ENCODE measurements at places on chromosomes 3 and 15. TPM values are rescaled to one million over a fixed set of nuclear protein-coding genes. Genes with fewer than 3 reads are reported as not detected.
A peak's percentile ranks its signal among the peaks of the same experiment; 100 is the strongest.

DNA sequence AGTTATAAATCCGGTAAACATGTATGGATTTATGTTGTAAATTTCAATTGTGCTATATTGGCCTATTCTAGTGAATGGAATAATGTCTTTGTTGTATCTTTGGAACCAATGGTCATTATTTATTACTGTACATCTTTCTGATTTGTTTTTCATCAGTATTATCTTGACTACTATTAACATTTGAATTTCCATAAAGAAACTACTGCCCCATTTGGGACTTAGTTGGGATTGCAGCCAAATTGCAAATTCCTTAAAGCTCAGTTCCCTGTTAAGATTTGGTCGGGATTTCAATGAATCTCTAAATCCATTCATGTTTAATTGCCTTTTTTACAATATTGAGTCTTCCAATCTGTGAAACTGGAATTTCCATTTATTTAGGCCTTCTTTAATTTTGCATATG, 822.4 kb upstream of the CADM2 start:
- H3K36me3 ChIP-seq = no peaks in the 10 kb centered on the region
- no peak overlapping the region for H3K27ac ChIP-seq
- H3K4me1 ChIP-seq = no peaks in the 10 kb centered on the region
- DNase-seq = no peak
- no peak overlapping the region for H3K4me3 ChIP-seq

- H3K27me3 ChIP-seq = no peaks in the 10 kb centered on the region
- no peaks in the 10 kb centered on the region for H3K36me3 ChIP-seq
- H3K4me3 ChIP-seq = no peak overlapping the region
- peak; percentile 3 for DNase-seq
Observed at GRCh38 chr3:187520027-187520945, 149.9 kb downstream of the SST start.

DNA sequence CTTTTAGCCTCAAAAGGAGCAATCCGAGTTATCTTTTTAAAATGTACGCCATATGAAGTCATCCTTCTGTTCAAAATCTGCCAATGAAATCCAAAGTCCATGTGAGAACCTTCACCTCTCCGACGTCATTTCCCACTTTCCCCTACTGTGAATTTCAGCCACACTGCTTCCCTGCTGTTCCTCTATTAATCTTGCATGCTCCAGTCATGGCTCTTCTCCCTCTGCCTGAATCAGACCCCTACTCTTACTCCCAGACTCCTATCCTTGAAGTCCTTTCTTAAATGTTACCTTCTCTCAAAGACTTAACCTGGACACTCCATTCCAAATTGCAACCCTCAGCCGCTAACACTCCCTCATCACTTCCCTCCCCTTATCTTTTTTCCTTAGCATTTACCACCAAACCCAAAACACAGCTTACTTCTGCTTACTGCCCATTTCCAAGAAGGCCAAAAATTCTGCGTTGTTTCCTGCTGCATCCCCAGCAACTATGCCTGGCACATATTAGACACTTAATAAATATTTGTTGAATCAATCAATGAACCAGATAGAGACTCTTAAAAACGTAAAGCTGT, 1.2 kb downstream of the NKIRAS1 start:
- DNase-seq = peak; percentile 54
- H3K36me3 ChIP-seq = peaks cover 33% of the 10 kb centered on the region
- no peaks in the 10 kb centered on the region for H3K27me3 ChIP-seq
- H3K4me1 ChIP-seq = peaks cover 42% of the 10 kb centered on the region

- no peaks in the 10 kb centered on the region for H3K27me3 ChIP-seq
- DNase-seq = no peak
- no peak overlapping the region for H3K27ac ChIP-seq
- H3K4me3 ChIP-seq = no peak overlapping the region
- H3K4me1 ChIP-seq = peaks cover 26% of the 10 kb centered on the region
Observed at GRCh38 chr15:101436526-101436925, 53.0 kb downstream of the PCSK6 start.

GRCh38 chr15:100093211-100094126, 248.3 kb downstream of the ADAMTS17 start:
- H3K36me3 ChIP-seq = no peaks in the 10 kb centered on the region
- H3K4me3 ChIP-seq = no peak overlapping the region
- no peak overlapping the region for H3K27ac ChIP-seq
- no peaks in the 10 kb centered on the region for H3K27me3 ChIP-seq
- DNase-seq = no peak

- H3K27ac ChIP-seq = no peak overlapping the region
- DNase-seq = no peak
- H3K27me3 ChIP-seq = no peaks in the 10 kb centered on the region
- H3K4me1 ChIP-seq = no peaks in the 10 kb centered on the region
- H3K4me3 ChIP-seq = no peak overlapping the region
Observed at GRCh38 chr3:85251766-85252165, 293.0 kb downstream of the CADM2 start.

DNA sequence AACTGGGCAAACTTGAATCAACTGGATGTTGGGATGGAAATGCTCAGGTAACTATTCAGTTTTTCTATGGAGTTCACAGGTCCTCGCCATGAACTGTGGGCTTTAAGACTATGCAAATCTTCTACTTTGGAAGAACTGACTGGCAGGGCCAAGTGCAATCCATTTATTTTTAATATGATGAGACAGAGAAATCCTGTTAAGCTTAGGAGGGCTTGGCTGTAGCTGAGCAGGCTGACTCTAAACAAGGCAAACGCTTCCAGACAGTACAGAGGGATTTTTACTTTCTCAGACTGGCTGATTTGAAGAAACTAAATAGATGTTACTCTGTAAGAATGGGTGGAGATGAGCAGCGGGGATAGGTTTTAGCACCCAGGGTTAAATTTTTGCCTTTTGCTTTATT, 194.2 kb upstream of the ICE2 start:
- H3K4me1 ChIP-seq = peaks cover 14% of the 10 kb centered on the region
- no peak for DNase-seq
- no peak overlapping the region for H3K27ac ChIP-seq
- H3K36me3 ChIP-seq = no peaks in the 10 kb centered on the region
- H3K27me3 ChIP-seq = no peaks in the 10 kb centered on the region
- no peak overlapping the region for H3K4me3 ChIP-seq

GRCh38 chr3:123449102-123449996, 459 bp upstream of the ADCY5 start:
- H3K27ac ChIP-seq = peak overlapping the region; percentile 55
- H3K36me3 ChIP-seq = no peaks in the 10 kb centered on the region
- peaks cover 39% of the 10 kb centered on the region for H3K4me1 ChIP-seq

- H3K27ac ChIP-seq = peak overlapping the region; percentile 8
- no peaks in the 10 kb centered on the region for H3K27me3 ChIP-seq
- H3K4me3 ChIP-seq = no peak overlapping the region
- no peaks in the 10 kb centered on the region for H3K36me3 ChIP-seq
- DNase-seq = peak; percentile 79
- peaks cover 17% of the 10 kb centered on the region for H3K4me1 ChIP-seq
Observed at GRCh38 chr3:81716870-81717509, 44.5 kb downstream of the GBE1 start.

DNA sequence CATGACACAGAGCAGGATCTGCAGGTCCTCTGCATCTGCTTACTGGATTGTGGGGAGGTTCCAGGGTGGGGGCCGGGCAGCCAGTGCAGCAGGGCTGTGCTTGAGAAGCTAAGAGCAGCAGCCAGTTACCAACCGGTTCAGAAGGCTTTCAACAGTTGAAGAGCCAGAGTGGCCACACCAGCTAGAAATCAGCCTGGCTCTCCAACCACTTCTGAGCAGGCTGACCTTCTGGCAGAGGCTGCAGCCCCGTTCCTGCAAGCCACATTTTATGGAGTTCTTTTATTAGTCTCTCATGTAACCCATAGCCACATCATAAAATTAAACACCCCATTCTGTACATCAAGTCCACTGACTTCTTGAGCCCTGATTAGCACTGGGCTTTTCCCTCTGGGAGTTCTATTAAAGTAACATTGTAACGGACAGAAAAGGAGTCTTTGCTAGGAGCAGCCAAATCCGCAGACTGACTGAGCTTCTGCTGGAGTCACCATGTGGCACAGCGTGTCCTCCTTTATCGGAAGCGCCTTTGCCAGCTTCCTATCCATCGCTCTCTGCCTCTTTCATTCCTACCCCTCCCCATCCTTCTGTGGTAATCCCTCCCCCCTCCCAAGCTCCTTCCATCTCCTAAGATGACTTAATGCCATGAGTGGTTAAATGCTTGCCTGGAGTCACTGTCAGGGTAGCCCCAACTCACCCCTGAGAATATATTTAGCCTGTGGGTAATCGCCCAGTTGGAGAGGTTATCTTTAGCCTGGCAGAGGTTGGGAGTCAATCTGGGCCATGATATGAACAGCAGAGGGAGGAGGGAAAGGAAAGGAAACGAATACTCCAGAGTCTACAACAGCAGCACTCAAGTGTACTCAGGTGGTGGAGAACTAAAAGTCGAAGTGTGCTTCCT, 138.5 kb upstream of the HES1 start:
- no peaks in the 10 kb centered on the region for H3K36me3 ChIP-seq
- H3K27ac ChIP-seq = peak overlapping the region; percentile 31
- DNase-seq = peak; percentile 61
- H3K4me3 ChIP-seq = no peak overlapping the region

- H3K4me3 ChIP-seq = no peak overlapping the region
- no peak overlapping the region for H3K27ac ChIP-seq
- no peak for DNase-seq
- H3K4me1 ChIP-seq = peaks cover 4% of the 10 kb centered on the region
- no peaks in the 10 kb centered on the region for H3K27me3 ChIP-seq
Observed at GRCh38 chr3:188530226-188530625, 376.3 kb downstream of the LPP start.

DNA sequence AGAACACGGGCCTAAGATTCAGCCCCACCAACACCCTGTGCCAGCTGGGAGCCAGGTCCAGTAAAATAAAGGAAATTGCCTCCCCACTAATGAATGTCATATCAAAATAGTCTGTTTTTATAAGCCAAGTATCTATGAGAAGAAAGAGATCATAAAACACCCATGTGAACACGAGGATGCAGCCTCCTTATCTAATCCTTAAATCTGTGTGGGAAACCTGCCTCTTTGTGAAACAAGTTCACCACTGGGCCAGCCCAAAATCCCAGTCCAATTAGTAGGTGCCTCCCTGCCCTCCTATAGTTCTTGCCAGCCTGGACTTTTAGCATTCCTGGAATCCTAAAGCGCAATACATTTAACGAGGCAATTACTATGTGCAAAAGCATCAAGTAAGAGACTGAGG, 42.0 kb downstream of the SCAPER start:
- peaks cover 6% of the 10 kb centered on the region for H3K4me1 ChIP-seq
- no peak overlapping the region for H3K4me3 ChIP-seq
- H3K27me3 ChIP-seq = no peaks in the 10 kb centered on the region
- no peak overlapping the region for H3K27ac ChIP-seq
- no peak for DNase-seq

DNA sequence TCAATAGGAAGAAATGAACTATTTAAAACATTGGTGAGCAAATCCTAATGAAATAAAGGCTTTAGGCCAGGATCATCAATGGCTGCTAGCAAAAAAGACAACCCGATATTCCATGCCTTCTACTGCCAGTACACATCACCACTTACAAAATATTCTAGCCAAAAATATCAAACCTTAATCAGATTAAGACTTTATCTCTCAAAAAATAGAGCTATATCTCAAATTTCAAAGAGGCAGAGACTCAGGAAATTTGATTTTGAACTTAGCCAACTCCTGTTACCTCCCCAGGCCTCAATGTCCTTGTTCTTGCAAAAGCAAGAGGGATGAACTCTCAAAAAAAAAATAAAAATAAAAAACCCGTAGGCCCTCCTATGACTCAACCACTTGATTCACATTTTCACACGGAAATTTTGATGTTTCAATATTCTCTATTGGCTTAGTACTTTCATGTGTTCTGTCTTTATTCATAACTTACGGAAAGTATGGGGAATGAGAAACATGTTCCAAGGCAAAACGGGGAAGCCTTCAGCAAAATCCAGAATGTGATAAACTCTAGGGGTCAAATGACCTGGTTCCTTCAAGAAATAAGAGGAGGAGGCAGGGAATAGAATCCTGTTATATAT, 273.3 kb upstream of the ZPLD1 start:
- no peaks in the 10 kb centered on the region for H3K27me3 ChIP-seq
- DNase-seq = no peak
- H3K36me3 ChIP-seq = no peaks in the 10 kb centered on the region
- no peak overlapping the region for H3K4me3 ChIP-seq
- H3K4me1 ChIP-seq = peaks cover 17% of the 10 kb centered on the region

- H3K27ac ChIP-seq = peak overlapping the region; percentile 17
- H3K4me3 ChIP-seq = no peak overlapping the region
- no peaks in the 10 kb centered on the region for H3K36me3 ChIP-seq
- DNase-seq = no peak
Observed at GRCh38 chr15:60721707-60722106, 242.8 kb upstream of the ICE2 start.

DNA sequence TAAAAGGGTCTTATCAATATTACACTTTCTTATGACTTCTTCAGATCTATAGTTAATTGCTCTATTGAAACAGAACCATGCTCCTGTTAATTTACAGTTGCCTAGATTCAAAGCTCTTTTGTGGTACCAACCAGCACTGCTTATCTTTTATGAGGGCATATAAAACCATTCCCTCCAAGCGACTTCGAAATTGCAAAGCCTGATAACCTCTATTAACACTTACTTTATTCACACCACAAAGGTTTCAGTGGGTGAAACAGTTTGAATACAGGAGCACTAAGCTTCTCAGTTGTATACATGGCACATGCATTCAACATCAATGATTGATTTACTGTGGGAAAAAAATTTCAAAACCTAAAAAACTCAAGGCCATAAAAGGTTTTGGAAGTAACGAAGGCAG, 74.9 kb upstream of the PPIB start:
- no peaks in the 10 kb centered on the region for H3K4me1 ChIP-seq
- no peak overlapping the region for H3K27ac ChIP-seq
- DNase-seq = no peak
- H3K36me3 ChIP-seq = no peaks in the 10 kb centered on the region

DNA sequence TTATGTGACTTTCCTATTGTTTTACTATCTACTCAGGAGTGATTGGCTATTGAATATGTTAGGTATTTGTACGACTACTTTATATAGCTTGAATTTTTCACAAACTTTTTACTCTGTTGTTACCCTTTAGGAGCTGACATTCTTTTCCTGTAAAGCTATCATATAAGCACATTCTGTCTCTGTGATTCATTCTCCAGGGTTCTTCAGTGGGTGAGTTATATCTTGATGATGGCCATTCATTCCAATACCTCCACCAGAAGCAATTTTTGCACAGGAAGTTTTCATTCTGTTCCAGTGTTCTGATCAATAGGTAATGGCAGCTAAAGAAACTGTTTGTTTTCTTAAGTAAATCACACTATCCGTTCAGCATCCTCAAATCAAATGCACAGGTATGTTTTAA, 10.1 kb upstream of the CAPN3 start:
- DNase-seq = no peak
- H3K4me1 ChIP-seq = no peaks in the 10 kb centered on the region
- H3K36me3 ChIP-seq = peaks cover 18% of the 10 kb centered on the region
- H3K27ac ChIP-seq = no peak overlapping the region
- no peaks in the 10 kb centered on the region for H3K27me3 ChIP-seq

KBTBD13 gene
- not detected for total RNA-seq

EFCAB12 gene
- total RNA-seq = not detected

TGM4 gene
- total RNA-seq = not detected

MCTP2 gene
- 36.9 TPM for total RNA-seq

THBS1 gene
- 112 TPM for total RNA-seq

PLA2G4E gene
- total RNA-seq = not detected

GPR27 gene
- 0.45 TPM for total RNA-seq

LDHAL6B gene
- not detected for total RNA-seq

CPNE9 gene
- not detected for total RNA-seq

MBD4 gene
- total RNA-seq = 74.1 TPM

TGM5 gene
- total RNA-seq = not detected

CACNA2D3 gene
- total RNA-seq = not detected
